ENCODE measurements at places on chromosomes 3 and 15.
A peak's percentile ranks its signal among the peaks of the same experiment; 100 is the strongest.

GRCh38 chr3:23747841-23748240 is 57.9 kb upstream of the UBE2E1 start:
- DNase-seq, result no peak

DNA sequence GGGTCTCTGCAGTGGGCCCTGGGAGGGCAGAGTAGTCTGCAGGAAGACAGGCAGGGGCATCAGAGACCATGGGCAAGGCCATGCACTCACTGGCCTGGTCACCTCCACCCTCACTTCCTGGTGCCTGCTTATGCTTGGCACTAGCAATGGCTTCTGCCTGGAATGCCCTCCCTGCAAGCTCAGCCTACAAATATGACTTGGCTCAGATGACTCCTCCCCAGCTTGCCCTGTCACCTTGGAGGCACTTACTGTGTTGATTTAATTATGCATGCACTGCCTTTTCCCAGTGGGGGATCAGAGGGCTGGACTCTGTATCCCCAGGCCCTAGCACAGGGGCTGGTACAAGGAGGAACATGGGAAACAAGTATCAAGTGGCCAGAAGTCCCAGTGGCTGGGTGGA is 7.8 kb downstream of the C3orf18 start:
- no peak for DNase-seq

DNA sequence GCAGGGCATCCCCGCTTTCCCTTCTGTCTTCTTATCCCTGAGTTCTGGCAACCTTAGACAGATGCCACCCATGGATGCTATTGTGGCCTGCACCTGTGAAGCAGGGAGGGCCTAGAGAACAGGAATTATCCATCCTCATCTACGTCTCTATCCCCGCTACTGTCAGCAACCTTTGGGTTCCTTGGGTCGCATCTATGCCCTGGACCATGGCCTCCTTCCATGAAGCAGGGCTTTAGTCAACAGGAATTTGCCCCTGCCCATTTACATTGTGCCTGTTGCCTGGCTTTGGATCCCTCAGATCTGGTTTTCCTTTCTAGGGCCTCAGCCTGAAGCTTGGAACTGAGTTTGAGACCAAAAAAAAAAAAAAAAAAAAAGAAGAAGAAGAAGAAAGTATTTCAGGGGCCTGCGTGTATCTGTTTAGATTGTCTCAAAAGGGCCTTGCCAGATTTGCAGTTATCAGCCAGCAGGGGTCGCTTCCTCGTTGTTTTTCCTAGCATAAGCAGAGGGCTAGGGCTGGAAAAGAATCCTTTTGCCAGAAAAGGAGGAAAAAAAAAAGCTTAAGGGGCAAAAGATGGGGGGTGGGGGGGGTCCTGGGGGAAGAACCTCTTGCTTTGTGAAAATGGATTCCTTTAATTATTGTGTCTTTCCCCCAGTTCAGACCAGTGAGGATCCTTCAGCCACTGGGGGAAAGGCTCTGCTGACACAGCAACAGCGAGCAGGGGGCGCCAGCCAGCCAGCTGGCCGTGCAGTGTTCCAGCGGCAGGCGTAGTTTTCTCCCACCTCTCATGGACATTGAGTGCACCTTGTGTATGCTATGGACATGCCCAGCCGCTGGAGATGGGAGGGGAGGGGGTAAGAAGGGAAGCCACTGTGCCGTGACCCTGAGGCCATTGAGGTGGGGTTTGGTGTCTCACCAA is 65.7 kb upstream of the ALDH1L1 start:
- no peak for DNase-seq

DNA sequence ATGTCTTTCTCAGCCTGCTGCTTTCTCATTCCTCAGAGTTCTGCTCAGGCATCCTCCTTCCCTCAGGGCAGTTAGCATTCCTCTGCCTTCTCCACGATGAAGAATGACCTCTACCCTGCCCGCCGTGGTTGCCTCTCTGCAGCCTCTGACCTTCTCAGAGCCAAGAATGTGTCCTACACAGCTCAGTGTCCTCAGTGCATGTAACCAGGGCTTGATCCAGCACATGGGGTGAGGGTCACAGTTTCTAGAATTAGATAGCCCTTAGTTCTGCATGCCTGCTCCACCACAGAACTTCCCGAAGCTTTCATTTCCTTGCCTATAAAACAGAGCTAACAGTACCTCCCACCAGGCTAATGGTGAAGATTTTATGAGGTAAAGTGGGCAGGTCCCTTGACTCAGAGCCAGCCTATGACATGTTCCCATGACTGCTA is 182.1 kb downstream of the CLSTN2 start:
- DNase-seq, result peak; percentile 15

- DNase-seq, result no peak
Observed at GRCh38 chr3:142281474-142281873, 56.1 kb upstream of the GK5 start.

Measured in BJ (cell line).